GM12878 (cell line): ENCODE measurements at places on chromosomes 1 and 21. TPM values are rescaled to one million over a fixed set of nuclear protein-coding genes. Genes with fewer than 3 reads are reported as not detected.

Gene RNF186
- not detected in 2 replicates for total RNA-seq

Gene CYB5RL
- 8.7 and 11.2 TPM in 2 replicates for total RNA-seq

Gene LRRC38
- total RNA-seq, result not detected in 2 replicates

Gene SORT1
- 1.2 and 1.4 TPM in 2 replicates for total RNA-seq

Gene C1QC
- total RNA-seq, result 0.64 and 0.74 TPM in 2 replicates

- H3K27me3 ChIP-seq, result peaks cover 1% of the 10 kb centered on the region; the same call in 1 of the 2 replicates
- H3K36me3 ChIP-seq, result no peaks in the 10 kb centered on the region
- DNase-seq, result no peak
- H3K4me3 ChIP-seq, result no peak overlapping the region
- H3K4me1 ChIP-seq, result no peaks in the 10 kb centered on the region
Measured at GRCh38 chr1:244218220-244218619, 167.1 kb downstream of the ZBTB18 start.

DNA sequence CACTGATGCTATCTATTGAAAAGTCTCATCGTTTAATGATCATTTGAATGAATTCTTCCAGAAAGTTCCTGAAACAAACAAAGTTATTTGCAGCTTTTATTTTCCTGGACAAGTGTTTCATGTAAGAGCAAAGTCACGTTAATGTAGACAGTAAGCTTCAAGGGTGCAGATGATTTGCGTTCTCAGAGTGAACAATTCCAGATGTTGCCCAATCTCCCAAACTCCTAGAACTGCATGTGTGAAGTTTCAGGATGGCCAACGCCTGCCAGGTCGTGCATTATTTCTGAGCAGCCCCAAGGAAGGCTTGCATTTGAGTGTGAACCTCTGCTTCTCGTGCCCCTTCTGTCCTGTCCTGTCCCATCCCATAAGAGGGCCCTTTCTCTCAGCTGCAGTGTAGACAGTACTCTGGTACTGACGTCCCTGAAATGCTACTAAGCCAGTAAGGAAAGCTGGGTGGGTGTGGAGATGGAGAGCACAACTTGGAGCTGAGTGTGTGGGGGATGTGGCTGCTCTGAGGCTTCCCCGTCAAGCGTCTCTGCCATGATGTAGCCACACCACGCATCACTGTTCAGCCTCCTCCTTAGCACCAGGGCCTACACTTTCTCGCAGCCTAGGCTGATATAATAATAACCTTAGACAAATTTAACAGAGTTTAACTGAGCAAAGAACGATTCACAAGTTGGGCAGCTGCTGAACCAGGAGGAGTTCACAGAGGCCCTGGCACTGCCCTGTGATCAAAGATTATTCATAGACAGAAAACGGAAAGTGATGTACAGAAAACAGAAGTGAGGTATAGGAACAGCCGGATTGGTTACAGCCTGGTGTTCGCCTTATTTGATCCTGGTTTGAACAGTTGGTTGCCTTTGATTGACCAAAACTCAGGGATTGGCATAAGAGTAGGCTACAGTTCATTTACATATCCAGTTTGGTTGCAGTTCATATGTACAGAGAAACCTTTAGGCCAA, 50.4 kb downstream of the RHOU start:
- H3K4me1 ChIP-seq, result no peaks in the 10 kb centered on the region
- no peak for DNase-seq
- H3K36me3 ChIP-seq, result no peaks in the 10 kb centered on the region
- H3K27me3 ChIP-seq, result no peaks in the 10 kb centered on the region

- H3K36me3 ChIP-seq, result no peaks in the 10 kb centered on the region
- no peak overlapping the region for H3K4me3 ChIP-seq
- no peaks in the 10 kb centered on the region for H3K27me3 ChIP-seq
- no peak for DNase-seq
- no peaks in the 10 kb centered on the region for H3K4me1 ChIP-seq
- no peak overlapping the region for H3K27ac ChIP-seq
Measured at GRCh38 chr1:219138747-219139146, 34.9 kb upstream of the LYPLAL1 start.

DNA sequence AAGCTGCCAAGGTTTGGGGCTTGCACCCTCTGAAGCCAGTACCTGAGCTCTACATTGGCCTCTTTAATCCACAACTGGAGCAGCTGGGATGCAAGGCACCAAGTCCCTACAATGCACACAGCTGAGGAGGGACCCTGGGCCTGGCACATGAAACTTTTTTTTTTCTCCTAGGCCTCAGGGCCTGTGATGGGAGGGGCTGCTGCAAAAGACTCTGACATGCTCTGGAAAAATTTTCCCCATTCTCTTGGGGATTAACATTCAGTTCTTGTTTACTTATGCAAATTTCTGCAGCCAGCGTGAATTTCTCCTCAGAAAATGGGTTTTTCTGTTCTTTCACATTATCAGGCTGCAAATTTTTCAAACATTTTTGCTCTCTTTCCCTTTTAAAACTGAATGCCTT, 1072.2 kb downstream of the BRINP3 start:
- H3K4me3 ChIP-seq, result no peak overlapping the region
- no peaks in the 10 kb centered on the region for H3K36me3 ChIP-seq
- no peak for DNase-seq
- no peak overlapping the region for H3K27ac ChIP-seq

DNA sequence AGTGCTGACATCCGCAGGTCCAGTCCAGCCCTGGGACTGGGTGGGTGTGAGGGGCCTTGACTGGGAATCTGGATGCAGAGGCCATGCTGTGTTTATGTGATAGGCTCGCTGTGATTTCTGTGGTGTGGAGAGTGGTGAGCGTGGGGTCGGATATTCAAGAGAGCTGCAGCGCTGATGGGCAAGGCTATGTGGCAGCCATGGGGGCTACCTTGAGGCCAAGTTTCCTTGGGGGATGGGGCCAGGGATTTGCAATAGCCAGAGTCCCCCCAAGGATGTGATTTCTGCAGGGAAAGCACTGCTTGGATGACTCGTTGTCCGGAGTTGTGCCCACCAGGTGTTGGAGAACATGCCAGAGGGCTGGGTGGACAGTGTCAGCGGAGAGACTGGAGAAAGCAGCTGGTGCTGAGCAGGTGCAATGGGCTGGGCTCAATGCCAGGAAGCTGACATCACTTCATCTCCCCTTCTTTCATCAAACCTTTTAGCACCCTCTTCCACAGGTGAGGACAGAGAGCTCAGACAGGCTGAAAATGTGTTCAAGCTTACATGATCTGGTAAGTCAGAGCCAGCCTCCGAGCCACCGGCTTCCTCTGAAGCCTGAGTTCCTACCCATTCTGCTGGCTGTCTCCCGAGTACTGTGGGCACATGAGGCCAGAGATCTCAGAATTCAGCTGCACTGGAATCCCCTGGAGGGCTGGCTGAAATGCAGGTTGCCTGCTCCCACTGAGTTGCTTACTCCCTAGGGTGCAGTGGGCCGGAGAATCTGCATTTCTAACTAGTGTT, 132.9 kb downstream of the RHOU start:
- H3K36me3 ChIP-seq, result no peaks in the 10 kb centered on the region
- H3K27ac ChIP-seq, result no peak overlapping the region

DNA sequence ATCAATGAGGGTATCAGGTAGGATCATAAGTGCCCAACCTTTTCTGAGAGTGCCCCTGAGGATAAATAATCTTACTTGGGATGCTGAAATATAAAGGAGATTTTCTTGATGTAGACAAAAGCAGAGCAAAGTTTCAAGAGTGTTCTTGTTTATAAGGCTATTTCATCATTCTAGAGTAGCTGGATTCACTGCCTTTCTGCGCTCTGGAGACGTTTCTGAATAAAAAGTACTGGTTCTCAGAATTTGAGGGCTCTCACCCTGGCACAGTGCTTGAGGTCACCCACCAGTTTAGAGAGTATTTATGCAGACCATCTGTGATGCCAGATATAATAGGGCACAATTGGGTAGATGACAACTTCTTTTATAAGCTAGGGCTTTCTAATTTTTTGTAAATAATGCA, 103.3 kb downstream of the GDAP2 start:
- H3K4me3 ChIP-seq, result no peak overlapping the region
- no peaks in the 10 kb centered on the region for H3K4me1 ChIP-seq
- no peak for DNase-seq
- H3K27me3 ChIP-seq, result no peaks in the 10 kb centered on the region

- no peak overlapping the region for H3K4me3 ChIP-seq
- no peak overlapping the region for H3K27ac ChIP-seq
- DNase-seq, result no peak
- H3K27me3 ChIP-seq, result no peaks in the 10 kb centered on the region
Measured at GRCh38 chr21:44020551-44020950, 8.4 kb downstream of the TRAPPC10 start.

GRCh38 chr1:71071720-71072119, 9.1 kb downstream of the ZRANB2 start:
- no peak overlapping the region for H3K4me3 ChIP-seq
- no peak for DNase-seq
- no peak overlapping the region for H3K27ac ChIP-seq
- peaks cover 25% of the 10 kb centered on the region for H3K36me3 ChIP-seq

GRCh38 chr1:230065161-230065560, 1.9 kb upstream of the GALNT2 start:
- DNase-seq, result no peak
- no peak overlapping the region for H3K4me3 ChIP-seq
- H3K36me3 ChIP-seq, result no peaks in the 10 kb centered on the region
- no peaks in the 10 kb centered on the region; the same call in 1 of the 2 replicates for H3K4me1 ChIP-seq

DNA sequence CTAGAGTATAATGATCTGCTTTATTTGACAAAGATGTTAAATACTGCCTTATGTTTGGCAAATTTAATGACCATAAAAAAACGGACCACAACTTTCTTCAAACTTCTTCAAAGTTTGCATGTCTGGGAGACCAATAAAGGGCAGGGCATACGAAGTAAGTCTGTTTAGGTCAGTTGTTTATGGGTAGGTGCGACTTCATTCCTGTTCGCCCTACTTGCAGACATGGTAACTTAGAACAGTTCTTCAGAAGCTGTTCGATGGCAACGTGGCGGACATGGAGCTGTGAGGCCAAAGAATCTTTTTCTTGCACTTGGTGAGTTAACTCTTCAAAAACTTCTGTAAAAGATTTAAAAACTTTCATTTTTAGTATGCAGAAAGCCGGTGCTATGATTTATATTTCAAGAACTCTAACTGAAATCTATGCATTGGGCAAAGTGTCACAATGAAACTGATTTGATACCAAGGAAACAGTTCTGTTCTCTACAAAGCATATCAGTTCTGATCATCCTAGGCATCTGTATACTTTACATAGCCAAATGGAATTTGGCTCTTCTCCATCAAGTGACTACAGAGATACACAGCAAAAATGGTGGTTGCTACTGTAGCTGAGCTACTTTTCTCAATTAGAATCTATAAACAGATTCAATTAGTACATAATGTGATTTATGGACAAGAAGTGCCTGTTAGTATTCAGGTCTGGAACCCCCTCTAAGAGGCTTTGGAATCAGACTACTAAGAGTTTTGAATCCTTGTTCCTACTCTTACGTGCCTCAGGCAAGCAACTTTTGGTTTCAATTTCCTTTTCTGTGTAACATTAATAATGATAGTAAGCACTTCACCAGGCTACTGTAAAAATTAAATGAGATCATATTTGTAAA, 25.7 kb downstream of the C21orf91 start:
- peaks cover 33% of the 10 kb centered on the region; the same call in 1 of the 2 replicates for H3K36me3 ChIP-seq
- H3K27me3 ChIP-seq, result no peaks in the 10 kb centered on the region
- no peak for DNase-seq
- peak overlapping the region; percentile 4; the same call in 1 of the 2 replicates for H3K4me3 ChIP-seq
- peaks cover 33% of the 10 kb centered on the region for H3K4me1 ChIP-seq

DNA sequence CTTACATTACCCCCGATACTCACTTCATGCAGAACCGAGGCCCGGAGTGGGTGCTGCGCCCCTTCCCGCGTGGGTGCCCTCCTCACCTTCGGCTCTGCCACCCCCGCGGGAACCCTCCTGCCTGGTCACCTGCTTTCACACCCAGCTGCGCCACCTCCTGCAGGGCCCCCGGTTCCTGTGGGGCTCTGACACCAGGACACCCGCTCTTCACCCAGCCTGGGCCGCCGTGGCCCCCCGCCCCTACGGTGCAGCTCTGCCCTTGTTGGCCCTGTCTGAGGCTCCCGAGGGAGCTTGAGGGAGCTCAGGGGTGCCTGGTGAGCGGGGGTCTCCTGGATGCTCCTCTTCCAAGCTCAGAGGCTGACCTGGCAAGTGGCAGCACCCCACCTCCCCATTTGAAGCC, 19.0 kb downstream of the RRP1 start:
- H3K4me3 ChIP-seq, result no peak overlapping the region
- no peak overlapping the region for H3K27ac ChIP-seq
- no peak for DNase-seq
- H3K36me3 ChIP-seq, result no peaks in the 10 kb centered on the region; the same call in 1 of the 2 replicates
- H3K4me1 ChIP-seq, result peaks cover 60% of the 10 kb centered on the region
- no peaks in the 10 kb centered on the region for H3K27me3 ChIP-seq

DNA sequence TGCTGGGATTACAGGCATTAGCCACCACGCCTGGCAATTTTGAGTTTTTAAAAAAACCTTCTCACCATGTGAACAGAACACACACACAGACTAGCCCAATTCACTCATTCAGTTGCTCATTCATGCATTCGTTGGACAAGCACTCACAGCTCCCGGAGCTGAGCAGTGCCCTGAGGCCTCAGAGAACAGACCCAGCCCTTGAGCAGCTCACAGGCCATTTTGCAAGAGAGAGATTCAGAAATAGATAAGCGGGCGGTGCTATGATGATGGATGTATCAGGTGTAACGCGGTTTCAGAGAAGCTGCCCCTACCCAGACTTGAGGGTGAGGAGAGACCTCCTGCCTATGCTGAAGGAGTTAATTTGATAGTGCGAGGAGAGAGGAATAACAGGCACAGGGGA, 18.6 kb downstream of the PTAFR start:
- H3K4me1 ChIP-seq, result no peaks in the 10 kb centered on the region
- DNase-seq, result no peak
- H3K27ac ChIP-seq, result no peak overlapping the region

DNA sequence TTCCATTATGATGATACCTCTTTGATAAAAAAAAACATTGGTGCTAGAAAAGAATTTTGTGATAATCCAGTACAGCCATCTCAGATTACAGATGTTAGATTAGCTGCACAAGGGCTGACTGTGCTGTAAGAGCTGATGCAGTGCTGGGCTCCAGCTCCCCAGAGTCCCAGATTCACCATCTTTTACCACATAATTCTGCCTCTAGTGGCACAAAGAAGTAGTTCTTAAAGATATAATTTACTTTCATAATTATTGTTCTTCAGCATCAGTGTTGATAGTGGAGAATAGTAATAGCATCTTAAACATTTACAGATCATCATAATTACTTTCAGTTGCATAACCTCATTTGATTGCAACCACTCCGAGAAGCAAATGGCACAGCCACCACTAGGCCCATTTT, 262.1 kb downstream of the BRINP2 start:
- DNase-seq, result no peak
- H3K27me3 ChIP-seq, result no peaks in the 10 kb centered on the region
- no peak overlapping the region for H3K27ac ChIP-seq
- no peak overlapping the region for H3K4me3 ChIP-seq
